ENCODE measurements at places on chromosomes 1 and 21.

- no peak for DNase-seq
These were observed 95.7 kb upstream of the VANGL1 start for GRCh38 chr1:115545791-115546733.

DNA sequence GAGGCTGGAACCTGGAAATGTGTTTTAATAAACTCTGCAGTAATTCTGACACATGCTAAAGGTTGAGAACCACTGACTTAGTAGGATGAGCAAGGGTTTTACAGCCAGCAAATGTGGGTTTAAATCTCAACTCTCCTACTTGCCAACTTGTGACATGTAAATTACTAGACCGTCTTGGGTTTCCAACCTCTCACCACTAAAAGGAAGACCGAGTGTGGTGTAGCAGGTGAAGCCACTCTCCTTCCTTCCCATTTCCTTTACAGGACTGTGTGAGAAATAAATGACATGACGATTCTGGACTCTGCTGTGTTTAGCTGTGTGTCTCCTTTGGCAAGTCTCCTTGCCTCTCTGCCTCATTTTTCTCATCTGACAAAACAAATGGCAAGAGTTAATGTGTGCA lies 49.5 kb upstream of the DNAJC6 start:
- no peak for DNase-seq

DNA sequence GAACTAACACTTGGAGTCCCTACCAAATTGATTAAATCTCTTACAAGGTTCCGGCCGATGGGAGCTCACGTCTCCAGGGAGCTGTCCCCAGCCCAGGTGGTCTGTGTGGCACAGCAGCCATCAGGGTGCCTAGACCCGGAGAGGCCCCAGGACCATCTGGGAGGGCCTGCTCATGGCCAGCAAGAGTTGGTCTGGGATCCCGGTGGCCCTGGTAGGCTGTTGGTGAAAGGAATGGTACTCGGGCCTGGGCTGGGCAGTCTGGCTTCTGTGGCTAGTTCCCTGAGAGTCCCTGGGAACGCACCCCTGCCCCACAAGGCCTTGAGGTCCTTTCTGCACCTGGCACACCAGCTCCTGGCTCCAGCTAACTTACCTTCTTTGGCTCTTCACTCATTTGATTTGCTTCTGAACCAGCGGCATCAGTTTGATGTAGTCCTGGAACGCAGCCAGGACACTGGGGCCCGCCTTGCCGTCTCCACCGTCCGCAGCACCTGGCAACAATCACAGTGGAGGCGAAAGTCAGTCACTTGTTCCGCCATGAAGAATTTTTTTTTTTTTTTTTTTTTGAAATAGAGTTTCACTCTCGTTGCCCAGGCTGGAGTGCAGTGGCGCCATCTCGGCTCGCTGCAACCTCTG lies 62.5 kb downstream of the SCCPDH start:
- DNase-seq = no peak

DNA sequence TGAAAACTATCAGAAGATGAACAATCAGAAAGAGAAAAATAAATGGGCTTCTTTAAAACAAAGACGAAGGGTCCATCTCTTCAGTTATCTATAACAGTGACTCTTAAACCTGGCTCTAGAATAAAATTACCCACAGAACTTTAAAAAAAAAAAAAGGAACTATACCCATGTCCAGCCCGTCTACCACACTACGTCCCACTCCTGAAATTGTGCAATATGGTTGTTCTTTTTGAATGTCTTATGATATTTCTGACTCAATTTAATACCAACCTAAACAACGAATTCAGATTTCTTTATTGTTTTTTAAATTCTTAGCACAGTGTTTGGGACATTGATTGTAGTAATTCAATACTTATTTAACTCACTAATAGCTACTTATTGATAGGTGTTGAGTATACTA lies 246.3 kb downstream of the DPYD start:
- DNase-seq = no peak
